ENCODE measurements at places on chromosomes 3 and 15. TPM values are rescaled to one million over a fixed set of nuclear protein-coding genes. Genes with fewer than 3 reads are reported as not detected.

GRCh38 chr3:47850564-47851410 is 47.8 kb downstream of the DHX30 start:
- DNase-seq, result no peak

DNA sequence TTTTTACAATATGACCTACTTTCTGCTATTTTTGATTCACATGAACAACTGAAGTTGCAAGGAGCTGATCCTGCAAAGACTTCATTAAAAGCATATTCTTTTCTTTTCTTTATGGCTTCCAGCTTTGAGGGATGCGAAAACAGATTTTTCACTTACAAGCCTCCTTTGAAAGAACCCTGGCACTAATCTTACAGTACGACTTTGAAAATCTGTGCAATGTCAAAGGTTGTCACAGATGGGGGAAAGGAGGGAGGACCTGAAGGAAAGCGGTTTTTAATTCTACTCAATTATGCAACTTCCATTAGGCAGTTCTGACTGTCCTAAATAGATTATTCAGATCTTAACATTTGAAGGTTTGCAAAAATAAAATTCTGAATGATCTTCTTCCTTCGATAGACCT is 130.5 kb downstream of the TNIK start:
- DNase-seq, result no peak

DNA sequence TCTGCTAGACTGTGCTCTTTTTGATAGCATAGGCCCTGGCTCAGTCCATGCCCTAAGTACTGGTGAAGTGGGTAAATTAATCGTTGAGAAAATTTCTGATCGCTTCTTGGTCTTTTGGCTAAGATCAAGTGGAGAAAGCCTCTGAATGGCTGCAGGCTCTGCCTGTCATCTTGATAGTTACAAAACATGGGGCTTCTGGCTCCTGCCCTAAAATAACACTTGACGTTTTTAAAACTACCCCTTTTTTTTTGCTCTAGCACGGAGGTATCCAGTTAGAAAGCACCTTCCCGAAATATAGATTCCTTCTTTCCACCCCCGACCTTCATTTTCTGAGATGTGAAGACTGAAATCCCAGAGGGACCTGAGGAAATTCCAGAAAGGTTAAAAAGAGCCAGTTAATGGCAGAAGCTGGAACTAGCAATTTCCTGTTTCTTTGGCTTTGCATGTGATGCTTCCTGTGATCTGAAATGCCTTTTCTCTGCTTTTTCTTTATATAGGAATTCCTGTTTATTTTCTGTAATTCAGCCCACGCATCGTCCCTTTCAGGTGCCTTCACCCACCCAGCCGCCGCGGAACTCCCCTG is 799 bp upstream of the C2CD4B start:
- no peak for DNase-seq

DNA sequence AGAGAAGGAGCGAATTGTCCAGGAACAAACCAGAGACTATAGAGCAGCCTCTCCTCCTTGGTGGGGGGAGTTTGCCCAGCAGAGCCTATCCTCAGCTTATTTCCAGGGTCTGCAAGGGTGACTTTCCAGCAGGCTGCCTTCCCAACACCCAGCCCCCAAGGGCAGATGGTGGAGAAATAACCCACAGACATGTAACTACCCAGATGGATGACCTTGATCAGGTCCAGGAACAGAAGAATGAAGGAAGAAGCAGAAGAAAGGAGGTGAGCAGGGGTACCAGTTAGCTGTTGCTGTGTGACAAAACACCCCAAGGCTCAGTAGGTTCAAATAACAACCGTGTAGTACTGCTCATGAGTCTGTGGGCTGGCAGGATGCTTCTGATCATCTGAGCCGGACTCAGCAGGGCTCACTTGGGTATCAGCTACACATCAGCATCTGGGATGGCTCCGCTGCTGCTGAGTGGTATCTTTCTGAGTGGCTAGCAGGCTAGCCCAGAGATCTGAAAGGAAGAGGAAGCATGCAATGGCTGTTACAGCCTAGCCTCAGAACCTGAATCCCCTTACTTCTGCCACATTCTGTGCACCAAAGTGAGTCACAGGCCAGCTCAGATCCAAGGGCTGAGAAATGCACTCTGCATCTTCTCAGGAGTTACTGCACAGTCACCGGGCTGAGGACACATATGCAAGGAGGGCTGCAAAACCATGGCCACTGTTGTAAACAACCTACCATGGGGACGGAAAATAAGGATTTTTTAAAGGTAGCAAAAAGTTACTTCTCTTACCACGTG is 22.2 kb upstream of the TXNRD3 start:
- no peak for DNase-seq

GRCh38 chr3:124428372-124429128 is 301.7 kb upstream of the UMPS start:
- DNase-seq, result no peak

DNA sequence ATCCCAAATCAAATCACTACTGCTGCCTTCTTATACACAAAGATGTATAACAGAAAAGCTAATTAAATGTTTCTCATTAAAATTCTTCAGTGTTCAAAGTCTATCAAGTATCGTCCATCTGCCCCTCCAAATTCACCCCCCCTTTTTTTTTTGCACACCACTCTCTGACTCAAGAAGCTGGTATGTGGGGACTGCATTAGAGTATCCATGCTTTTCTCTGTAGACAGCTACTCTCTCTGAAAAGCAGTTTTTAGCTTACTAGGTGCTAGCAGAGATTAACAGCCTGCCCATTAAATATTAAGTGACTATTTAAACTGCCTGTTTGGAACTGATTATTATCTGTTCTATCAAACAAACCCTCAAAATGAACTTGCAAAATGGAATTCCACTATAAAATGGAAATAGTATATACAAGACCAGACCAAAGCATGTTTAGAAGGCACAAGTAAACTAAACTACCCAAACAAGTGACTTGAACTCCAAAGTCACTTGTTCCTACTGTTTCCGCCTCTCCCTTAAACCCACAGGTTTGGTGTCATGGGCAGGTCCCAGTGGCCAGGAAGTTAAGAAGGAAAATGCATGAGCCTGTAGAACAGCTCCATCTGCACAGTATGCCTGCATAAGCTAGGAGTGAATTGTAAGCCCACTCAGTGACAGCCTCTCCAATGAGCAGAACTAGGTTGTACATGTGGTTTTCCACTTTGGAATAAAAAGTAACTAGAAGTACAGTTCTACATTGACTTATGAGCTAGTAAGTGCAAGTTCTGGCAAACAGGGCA is 32.5 kb downstream of the GBE1 start:
- DNase-seq, result no peak

DNA sequence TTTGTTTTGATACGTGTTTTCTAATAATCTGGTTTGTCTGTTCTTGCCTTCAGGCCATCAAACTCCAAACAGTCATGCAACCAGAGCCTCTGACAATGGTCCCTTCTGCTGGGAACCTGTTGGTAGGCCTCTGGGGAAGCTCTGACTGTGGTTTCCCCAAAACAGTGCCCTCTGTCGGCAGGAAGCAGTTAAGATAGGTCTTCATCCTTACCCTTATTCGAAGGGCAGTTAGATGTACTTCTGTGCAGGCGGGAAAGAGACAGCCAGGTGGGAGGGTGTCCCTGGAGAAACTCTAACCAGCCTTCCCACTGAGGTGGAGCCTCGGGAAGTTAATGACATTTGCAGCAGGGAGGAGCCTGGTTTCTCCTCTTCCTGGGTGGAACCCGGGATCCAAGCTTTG is 81.6 kb upstream of the CHMP2B start:
- no peak for DNase-seq

GRCh38 chr3:159186581-159186980 is 384.7 kb downstream of the MFSD1 start:
- DNase-seq, result no peak

- DNase-seq, result no peak
Observed at GRCh38 chr3:13282358-13282985, 137.7 kb downstream of the NUP210 start.

- peak; percentile 48 for DNase-seq
Observed at GRCh38 chr15:70376929-70377691, 279.4 kb upstream of the TLE3 start.

DNA sequence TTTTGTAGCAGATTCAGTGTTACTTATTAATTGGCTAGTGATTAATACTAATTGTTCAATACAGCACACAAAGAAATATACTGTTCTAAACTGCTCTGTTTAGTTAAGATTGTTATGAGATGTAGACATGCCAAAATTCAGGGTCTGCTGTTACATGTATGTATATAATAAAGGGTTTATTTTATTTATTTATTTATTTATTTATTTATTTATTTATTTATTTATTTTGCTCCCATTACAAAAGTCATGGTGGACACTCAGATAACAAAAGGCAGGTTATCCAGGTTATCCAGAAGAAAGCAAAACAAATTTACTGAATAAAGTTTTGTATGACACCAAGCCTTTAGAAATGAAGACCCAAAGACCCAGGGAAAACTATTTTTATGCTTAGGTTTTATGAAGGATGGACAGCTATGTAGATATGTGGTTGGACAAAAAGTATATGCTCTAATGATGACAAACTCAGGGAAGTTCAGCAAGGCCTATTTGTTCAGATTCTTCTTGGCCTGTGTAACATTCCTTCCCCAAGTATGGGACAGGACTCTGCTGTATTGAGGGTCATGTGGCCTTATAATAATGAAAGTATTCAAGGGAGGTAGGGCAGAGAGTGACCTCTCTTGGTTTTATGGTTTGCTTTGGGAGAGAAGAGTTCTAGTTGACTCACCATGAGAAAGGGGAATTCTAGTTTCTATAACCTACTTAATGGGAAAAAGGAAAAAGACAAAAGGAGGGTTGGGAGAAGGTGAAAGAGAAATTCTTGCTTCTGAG is 1056.8 kb downstream of the ROBO2 start:
- no peak for DNase-seq

- no peak for DNase-seq
Observed at GRCh38 chr3:58356054-58356453, 23.4 kb downstream of the PXK start.

GRCh38 chr3:190076601-190077394 is 43.9 kb downstream of the P3H2 start:
- peak; percentile 37 for DNase-seq

- DNase-seq, result no peak
Observed at GRCh38 chr15:66938114-66938830, 127.1 kb upstream of the SMAD3 start.

DNA sequence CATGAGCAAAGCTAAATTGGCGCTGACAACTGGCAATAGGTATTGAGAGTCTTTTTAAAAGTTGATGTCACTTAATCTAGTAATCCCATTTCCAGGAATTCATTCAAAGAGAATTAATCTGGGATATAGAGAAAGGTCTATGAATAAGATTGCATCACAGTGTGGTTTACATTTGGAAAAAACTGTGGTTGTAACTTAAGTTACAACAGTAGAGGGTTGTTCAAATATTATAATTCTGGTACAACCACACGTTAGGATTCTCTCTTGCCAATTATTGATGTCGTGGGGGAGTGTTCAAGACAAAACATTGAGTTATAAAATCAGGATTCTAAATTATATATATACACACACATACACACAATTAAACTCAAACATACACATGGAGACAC is 79.8 kb downstream of the LIPC start:
- DNase-seq, result no peak

DNA sequence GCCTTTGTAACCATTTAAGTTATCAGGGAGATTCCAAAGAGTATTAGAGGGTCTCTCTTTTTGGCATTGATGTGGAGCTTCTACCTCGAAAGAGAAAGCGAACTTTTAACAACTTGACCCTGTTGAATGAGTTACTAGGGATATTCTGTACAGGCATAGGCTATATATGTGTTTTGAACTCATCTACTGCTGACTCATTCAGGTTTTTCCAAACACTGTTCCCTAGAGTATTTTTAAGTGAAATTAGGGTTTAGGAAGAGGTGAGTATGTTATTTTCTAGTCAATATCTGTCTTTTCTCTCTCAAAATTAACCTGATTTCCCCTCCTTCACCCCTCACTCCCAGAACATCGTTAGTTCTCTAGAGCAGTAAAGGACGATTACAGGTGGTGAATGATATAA is 228.1 kb upstream of the C2CD4B start:
- DNase-seq, result no peak

DNA sequence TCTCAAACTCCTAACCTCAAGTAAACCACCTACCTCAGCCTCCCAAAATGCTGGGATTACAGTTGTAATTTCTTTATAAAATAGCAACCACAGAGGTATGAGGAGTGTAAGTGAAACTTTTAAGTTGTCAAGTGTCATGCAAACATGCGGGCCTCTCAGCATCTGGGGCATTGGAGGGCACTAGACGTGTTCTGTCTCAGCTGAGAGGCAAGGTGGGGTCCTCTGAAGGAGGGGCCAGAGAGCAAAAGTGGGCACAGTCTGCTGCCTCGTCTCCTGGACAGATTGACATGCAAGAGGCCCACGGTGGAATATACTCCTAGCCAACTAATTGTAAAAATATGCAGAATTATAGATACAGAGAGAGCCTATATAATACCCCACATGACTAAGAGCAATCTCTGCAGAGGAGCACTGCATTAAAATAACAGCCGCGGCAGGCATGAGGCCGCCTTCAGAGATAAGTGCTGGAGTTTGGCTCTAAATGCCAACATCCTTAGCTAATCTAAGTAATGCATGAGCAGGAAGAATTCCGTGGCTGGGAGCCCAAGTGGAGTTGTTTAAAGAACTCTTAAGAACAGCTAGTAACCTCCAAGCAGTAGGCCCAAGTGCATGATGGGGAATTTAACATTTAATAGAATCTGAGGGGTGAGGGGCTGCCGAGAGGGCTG is 87.8 kb upstream of the RNU6-1 start:
- peak; percentile 81 for DNase-seq

- no peak for DNase-seq
Observed at GRCh38 chr3:56590814-56591213, 33.8 kb downstream of the CCDC66 start.

- no peak for DNase-seq
Observed at GRCh38 chr15:67579164-67579563, 36.7 kb downstream of the MAP2K5 start.

DNA sequence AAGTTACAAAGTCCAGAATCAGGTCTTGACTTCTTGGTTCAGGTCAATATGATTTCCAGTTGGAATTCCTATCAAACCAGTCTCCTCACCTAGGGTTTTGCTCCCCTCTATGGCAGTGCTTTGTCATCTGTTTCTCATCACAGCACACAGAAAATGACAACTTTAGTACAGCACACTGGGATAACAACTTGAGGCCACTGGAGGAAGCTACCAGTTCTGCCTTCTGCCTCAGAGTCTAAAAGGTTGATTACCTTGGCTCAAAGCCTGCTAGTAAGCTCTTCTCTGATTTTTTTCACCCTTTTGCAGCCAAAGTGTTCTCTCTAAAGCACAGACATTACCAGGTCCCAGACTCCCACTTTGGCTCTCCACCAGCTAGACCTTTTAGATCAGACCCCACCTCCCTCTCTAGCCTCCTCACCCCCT is 24.8 kb upstream of the TRIM59 start:
- DNase-seq, result no peak

GRCh38 chr3:42900226-42901072 is 5.5 kb upstream of the ZNF662 start:
- no peak for DNase-seq

The SH3BP5 gene
- total RNA-seq, result 60.4 TPM

The RLBP1 gene
- total RNA-seq, result not detected

The CLDN1 gene
- total RNA-seq, result 38.2 TPM

The GABRB3 gene
- 91.6 TPM for total RNA-seq

The RAB11A gene
- total RNA-seq, result 250 TPM

The FBXW12 gene
- not detected for total RNA-seq

The DAG1 gene
- total RNA-seq, result 139 TPM

The CPB1 gene
- 16.5 TPM for total RNA-seq

The NANOGP8 gene
- total RNA-seq, result 0.46 TPM

The EIF4E3 gene
- 22.6 TPM for total RNA-seq

The SLC7A14 gene
- total RNA-seq, result 0.32 TPM

The CHRM5 gene
- total RNA-seq, result not detected

The LMOD3 gene
- total RNA-seq, result 0.63 TPM

The KPNA1 gene
- total RNA-seq, result 55.2 TPM
